ENCODE measurements at places on chromosomes 11 and 22.
A peak's percentile ranks its signal among the peaks of the same experiment; 100 is the strongest.

DNA sequence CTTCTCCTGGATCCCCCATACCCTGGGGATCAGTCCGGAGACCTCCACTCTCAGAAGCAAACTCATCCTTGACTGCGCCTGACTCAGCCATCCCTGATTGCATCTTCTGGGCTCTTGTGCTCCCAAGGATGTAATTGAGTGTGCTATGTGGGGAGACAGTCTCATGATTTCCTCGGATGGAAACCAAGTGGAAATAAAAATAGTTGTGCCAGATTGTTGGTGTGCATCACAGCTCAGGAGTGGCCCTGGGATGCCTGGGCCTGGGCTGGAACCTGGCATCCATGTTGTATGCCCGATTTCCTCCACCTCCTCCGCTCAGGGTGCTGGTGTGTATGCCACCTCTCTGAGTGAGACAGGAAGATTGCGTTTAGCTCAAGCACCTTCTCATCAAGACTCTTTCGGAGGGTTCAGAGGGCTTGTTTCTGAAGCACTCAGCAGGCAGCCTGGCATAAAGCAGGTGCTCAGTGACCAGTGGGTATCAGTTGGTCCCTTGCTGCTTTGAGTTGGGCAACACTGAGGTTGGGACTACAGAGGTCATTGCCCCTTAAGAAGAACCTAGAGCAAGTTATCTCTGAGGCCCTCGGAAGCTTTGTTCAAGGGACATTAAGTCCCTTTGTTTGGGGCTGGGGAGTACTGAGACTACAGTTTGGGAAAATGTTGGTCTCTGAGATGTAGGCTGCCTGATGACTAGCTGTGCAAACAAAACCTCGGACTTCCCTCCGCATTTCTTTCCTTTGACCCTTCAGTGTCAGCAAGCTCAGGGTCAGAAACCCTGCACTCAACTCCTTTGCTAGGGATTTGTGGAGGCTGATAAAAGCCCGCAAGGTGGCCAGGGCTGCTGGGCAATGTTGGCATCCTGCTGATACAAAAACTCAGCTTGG is 24.8 kb upstream of the MICAL2 start:
- no peak for DNase-seq

DNA sequence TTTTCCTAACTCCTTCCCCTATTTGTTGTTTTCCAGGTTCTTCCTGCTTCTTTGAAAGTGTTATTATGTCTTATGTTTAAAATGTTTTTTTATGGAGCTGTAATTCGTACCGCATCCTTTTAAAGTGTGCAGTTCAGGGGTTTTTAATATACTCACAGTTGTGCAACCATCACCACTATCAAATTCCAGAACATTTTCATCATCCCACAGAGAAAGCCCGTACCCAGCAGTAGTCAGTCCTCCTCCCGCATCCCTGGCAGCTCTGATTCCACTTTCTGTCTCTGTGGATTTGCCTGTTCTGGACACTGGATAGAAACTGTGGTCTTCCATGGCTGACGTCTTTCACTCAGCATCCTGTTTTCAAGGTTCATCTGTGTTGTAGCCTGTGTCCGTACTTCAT is 73.7 kb downstream of the JAM3 start:
- no peak for DNase-seq

GRCh38 chr22:35592418-35592967 is 24.6 kb downstream of the MB start:
- no peak for DNase-seq

GRCh38 chr11:17907046-17907445 is 105.8 kb downstream of the SERGEF start:
- no peak for DNase-seq

GRCh38 chr11:114368918-114369680 is 31.2 kb downstream of the C11orf71 start:
- DNase-seq = no peak

- DNase-seq = peak; percentile 87
These were observed 34.4 kb downstream of the MCAM start for GRCh38 chr11:119282495-119282894.

DNA sequence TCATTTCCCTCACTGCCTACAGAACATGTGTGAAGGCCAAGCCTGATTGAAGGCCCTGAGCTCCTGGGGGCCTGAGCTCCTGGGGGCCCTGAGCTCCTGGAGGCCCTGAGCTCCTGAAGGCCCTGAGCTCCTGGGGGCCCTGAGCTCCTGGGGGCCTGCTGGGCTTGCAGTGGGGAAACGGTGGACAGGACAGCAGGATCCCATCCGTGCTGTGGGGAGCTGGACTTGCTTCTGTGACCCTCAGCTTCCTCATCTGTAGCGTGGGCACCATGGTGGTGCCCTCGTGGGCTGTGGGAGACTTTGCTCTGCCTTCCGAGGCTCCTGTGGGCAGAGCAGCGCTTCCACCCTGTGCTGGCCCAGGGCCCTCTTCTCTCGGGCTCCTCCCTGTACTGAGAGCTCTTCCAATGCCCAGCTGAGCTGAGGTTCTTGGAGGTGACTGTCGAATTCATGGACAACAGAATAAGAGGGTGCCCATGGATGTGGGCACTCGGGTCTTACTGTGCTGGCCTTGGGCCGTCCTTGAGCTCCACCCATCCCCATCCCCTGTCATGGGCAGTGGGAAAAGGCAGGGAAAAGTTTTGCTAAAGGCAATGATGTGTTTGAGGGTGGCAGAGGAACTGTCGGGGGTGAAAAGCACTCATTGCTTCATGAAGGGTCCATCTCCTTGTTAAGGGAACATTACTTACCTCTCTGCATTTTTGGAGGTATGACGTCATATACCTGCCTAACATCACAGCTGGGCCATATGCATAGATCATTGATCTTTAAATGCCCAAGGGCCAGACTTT is 786.7 kb downstream of the TBC1D22A start:
- DNase-seq = no peak

- no peak for DNase-seq
These were observed 69.1 kb upstream of the ADSL start for GRCh38 chr22:40276996-40277823.

DNA sequence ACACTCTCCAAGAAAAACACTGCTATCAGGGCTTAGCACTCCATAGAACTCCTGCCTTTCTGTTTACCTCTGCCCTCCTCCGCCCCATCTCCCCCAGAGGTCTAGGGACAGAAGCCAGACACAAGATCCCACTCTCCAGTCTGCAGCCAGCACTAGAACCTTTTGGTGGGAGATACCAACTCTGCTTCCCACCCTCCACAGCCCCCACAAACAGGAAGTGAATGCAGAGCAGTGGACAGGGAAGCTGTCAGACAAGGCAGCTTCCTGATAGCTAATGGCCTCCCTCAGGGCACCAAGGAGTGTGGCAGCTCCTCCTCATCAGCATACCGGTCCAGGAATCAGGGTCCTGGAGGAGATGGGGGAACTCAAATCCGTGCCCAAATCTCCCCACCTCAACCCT is 5.1 kb downstream of the SCN4B start:
- peak; percentile 29 for DNase-seq

GRCh38 chr22:17339095-17339693 is 30.1 kb upstream of the CECR2 start:
- no peak for DNase-seq

DNA sequence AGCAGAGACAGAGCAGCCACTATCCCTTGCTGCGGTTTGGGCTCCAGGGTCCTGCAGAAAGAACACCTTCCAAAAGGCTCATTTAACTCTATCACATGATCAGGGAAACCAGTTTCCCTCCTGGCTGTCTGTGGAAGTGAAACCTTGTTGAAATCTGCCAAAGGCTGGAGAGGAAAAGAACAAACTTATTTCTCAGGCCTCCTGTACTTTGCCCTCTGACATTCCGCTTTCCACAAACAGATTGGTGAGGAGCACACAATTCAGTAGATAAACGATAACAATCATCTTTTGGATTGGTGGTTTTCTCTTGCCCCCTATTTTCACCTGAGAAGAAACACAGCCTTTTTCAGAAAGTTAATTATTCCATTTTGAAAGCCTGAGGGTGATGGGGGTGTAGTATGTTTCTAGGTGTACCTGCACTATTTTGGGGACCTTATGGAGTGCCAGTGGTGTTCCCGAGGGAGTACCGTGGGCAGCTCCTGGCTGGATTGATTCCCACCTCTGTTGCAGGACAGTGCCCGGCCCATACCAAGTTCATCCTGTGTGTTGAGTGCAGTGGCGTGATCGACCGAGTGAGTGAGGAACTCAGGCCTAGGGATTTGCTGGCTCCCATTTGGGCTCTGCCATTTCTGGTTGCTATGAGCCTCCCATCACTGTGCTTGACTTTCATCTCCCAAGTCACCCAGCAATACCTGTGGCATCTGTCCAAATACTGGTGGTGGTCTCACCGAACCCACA is 102.0 kb downstream of the TBC1D22A start:
- DNase-seq = no peak

GRCh38 chr11:88315981-88316441 is 21.5 kb downstream of the CTSC start:
- DNase-seq = no peak

- no peak for DNase-seq
These were observed at the start of gene MMP7 for GRCh38 chr11:102530558-102530957. MMP7 (minus strand) TSS chr11:102530747; CDS start chr11:102530700, 47 bp downstream.

DNA sequence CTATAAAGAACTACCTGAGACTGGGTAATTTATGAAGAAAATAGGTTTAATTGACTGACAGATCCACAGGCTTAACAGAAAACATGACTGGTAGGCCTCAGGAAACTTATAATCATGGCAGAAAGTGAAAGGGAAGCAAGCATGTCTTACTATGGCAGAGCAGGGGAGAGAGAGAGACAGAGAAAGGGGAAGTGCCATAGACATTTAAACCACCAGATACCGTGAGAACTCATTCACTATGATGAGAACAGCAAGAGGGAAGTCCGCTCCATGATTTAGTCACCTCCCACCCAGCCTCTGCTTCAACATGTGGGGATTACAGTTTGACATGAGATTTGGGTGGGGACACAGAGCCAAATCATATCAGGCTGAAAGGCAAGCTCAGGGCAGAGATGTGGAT is 327.1 kb upstream of the DDI1 start:
- peak; percentile 43 for DNase-seq

GRCh38 chr11:131910523-131911387 is 540.3 kb downstream of the NTM start:
- no peak for DNase-seq

DNA sequence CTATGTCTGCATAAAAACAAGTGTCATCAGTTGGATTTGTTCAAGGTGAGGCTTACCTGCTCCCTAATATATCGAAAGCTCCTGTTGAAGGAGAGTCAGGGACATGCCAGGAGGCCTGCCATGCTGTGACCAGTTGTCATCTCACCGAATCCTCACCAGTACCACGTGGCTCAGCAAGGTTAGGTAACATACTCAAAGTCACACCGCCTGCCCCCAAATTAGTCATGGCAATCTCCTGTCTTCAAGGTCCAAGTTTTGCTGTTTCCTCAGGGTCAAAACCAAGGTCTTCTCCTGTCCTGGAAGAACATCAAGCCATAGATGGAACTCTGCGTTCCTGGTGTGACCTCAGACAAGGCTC is 67.8 kb downstream of the IGLL1 start:
- no peak for DNase-seq

DNA sequence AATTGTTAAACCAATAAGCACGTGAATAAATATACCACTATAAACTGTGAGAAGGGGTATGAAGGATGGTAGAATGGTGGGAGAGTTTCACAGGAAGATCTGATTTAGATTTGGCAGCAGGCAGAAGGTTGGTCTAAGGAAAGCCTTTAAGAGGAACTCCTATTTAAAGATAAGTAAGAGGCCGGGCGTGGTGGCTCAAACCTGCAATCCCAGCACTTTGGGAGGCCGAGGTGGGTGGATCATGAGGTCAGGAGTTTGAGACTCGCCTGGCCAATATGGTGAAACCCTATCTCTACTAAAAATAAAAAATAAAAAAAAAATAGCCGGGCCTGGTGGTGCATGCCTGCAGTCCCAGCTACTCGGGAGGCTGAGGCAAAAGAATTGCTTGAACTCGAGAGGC is 45.8 kb upstream of the CXCR5 start:
- DNase-seq = peak; percentile 27

GRCh38 chr11:35239471-35240075 is 100.6 kb downstream of the CD44 start:
- DNase-seq = peak; percentile 34

GRCh38 chr22:23913306-23913660 is 19.1 kb downstream of the MIF start:
- no peak for DNase-seq

DNA sequence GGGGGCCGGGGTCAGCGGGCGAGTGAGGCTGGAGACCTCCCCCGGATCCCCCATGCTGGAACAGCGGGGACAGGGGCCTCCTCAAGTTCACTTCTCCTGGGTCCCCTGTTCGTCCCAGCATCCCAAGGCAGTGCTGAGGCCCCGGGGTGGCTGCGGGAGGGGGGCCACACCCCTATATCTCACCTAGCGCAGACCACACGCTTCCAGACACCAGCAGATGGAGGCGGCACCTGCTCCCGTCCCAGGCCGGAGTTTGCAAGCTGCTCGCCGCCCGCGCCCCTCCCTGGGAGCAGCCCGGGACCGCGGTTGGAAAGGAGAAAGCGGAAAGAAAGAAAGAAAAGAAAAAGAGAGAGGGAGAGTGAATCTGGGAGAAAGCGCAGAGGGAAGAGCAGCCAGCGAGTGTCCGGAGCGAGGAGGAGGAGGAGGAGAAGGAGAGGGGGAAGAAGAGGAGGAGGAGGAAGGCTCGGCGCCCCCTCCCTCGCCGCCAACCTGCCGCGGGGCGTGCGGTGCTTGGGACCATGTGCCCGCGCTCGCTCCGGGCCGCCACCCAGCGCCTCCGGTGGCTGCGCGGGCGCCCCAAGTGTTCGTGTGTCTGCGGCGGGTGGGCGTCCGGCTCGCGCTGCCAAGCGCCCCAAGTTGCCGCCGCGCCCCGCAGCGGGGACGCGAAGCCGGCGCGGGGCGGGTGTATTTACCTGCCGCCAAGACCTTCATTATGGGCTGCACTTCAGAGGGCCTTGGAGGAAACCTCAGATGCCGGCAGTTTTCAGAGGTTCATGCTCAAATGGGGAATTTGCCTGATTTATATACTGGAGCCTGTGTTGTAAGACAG is at the start of gene LIF:
Gene LIF (minus strand): TSS at position 775 of the 829 bp plus-strand sequence. CDS start 64 bp downstream, at position 711.
- DNase-seq = peak; percentile 67

DNA sequence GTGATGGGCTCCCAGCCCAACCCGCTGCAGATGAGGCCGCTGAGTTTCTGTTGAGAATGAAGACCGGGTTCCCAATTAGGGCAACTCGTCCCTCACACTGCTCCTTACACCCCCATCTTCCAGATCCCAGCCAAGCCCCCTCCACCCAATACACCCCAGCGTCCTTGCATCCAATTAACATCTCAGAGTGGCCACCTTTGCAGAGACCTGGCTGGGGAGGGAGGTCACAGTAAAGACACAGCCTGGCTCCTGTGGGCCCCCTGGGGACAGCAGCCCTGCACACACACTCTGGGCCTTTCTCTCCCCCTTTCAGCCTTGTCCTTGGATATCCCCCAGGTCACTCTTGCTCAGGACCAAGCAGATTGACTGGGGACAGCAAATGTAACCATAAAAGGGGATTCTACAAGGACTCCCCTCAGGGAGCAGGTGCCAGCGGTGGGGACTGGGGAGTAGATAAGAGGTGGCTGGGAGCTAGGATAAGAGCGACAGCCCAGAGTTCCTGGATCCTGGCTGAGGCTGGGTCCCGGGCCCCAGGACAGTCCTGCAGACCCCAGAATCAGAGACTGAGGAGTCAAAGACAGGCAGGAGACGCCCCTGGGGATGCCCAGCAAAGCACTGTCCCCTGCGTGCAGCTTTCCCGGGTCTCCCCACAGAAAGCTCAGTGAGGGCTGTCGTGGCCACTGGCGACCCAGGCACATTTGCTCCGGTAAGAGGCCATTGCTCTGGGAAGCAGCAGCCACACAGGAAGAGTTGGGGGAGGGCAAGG is 8.4 kb downstream of the APOBEC3A start:
- peak; percentile 24 for DNase-seq

- no peak for DNase-seq
These were observed 2.2 kb upstream of the TM7SF2 start for GRCh38 chr11:65109231-65110198.

- DNase-seq = peak; percentile 77
These were observed 132.1 kb upstream of the LDLRAD3 start for GRCh38 chr11:35811783-35812182.

All from OCI-M1 (cell line).